ENCODE measurements at places on chromosomes 11 and 22.

DNA sequence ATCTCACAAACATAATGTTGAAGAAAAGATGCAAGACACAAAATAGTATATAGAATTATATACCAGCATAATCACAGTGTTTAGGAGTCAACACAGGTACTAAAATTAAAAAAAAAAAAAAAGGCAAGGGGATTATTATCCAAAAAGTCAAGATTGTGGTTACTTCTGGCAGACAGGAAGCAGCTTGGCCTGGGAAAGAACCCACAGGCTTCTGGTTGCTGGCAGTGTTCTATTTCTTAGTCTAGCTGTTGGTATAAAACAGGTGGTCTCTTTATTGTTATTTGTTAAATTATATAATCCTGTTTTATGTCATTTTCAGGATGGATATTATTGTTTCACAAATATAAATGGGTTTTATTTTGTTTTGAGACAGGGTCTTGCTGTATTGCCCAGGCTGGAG is 54.0 kb downstream of the C11orf58 start:
- no peak overlapping the region for H3K27ac ChIP-seq
- peaks cover 5% of the 10 kb centered on the region for H3K4me1 ChIP-seq
- H3K36me3 ChIP-seq = no peaks in the 10 kb centered on the region
- H3K4me3 ChIP-seq = no peak overlapping the region

DNA sequence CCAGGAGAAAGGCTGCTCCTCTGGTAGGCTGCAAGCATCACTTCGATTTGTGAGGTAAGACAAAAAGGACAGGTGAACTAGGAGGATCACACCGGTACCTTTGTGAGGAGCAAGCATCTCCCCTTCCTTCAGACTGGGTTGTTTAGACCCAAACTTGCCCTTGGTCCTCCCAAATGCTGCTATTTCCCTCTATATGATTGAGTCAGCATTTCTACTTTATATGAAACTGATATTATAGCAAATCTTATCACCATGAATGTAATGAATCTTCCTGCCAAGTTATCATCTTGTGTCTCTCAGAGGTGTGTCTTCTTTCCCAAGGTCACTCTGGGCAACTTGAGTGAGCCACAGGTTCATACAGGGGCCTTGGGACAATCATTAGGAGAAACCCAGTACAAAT is 61.0 kb downstream of the KIRREL3 start:
- no peaks in the 10 kb centered on the region for H3K4me1 ChIP-seq
- no peak for DNase-seq
- H3K36me3 ChIP-seq = no peaks in the 10 kb centered on the region
- H3K4me3 ChIP-seq = no peak overlapping the region
- H3K27me3 ChIP-seq = no peaks in the 10 kb centered on the region
- no peak overlapping the region for H3K27ac ChIP-seq

GRCh38 chr22:34395370-34395769 is 475.1 kb upstream of the LARGE1 start:
- no peak overlapping the region for H3K27ac ChIP-seq
- H3K4me3 ChIP-seq = no peak overlapping the region
- DNase-seq = no peak
- H3K27me3 ChIP-seq = no peaks in the 10 kb centered on the region
- no peaks in the 10 kb centered on the region for H3K36me3 ChIP-seq

DNA sequence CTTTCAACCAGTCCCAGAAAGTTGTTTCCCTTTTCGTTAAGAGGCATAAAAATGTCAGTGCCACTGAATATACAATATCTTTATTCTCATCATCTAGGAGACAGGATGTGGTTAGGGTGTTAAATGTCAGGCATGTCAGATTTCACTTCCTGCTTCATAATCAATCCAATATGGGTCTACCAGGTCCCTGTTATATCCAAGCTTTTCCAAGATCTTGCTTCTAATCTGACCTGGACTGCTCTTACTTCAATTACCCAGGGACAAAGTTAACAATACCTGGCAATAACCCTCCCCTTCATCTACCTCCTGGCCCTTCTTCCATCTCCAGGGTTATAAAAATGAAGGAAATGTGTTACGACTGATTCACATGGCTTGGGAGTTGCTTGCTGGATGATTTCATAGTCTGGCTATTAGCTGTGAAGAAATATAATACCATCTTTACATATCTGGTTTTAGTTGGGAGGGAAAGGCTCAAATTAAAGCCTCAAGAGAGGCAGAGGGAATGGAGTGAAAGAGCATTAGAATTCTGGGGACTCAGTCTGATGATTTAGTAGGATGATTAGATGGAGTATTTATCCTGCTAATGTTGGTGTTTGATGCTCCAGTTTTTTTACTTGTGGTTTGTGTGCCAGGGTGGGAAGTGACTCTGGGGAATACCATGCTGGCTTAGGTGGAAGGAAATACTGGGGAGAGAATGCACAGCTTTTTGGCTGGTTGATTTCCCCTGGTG is 534.3 kb downstream of the ETS1 start:
- H3K4me1 ChIP-seq = peaks cover 22% of the 10 kb centered on the region
- peak overlapping the region; percentile 41 for H3K27ac ChIP-seq
- H3K36me3 ChIP-seq = no peaks in the 10 kb centered on the region
- no peak for DNase-seq

DNA sequence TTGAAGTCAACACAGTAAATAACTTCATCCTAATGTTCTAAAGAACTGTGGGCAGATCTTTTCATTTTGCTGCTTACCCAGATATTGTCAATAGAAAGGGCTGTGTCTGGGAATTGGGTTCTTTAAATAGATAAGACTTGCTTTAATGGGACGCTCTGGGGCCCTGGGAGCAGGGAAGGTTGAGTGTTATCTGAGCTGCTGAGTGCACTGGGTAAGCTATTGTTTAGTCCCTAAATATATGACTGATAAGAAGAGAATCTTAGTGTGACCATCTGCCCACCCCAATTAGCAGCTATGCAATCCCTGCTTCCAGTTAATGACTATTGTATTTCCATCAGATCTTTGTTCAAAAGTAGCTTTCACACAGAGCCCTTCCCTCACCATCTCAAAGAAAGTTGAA is 44.4 kb downstream of the ARHGAP42 start:
- no peaks in the 10 kb centered on the region for H3K27me3 ChIP-seq
- no peak overlapping the region for H3K4me3 ChIP-seq
- no peaks in the 10 kb centered on the region for H3K36me3 ChIP-seq
- DNase-seq = no peak
- no peak overlapping the region for H3K27ac ChIP-seq
- H3K4me1 ChIP-seq = peaks cover 7% of the 10 kb centered on the region

- no peak overlapping the region for H3K27ac ChIP-seq
- no peaks in the 10 kb centered on the region for H3K36me3 ChIP-seq
- no peaks in the 10 kb centered on the region for H3K27me3 ChIP-seq
- H3K4me1 ChIP-seq = no peaks in the 10 kb centered on the region
- DNase-seq = no peak
Observed at GRCh38 chr11:21142007-21142406, 472.6 kb downstream of the NELL1 start.

DNA sequence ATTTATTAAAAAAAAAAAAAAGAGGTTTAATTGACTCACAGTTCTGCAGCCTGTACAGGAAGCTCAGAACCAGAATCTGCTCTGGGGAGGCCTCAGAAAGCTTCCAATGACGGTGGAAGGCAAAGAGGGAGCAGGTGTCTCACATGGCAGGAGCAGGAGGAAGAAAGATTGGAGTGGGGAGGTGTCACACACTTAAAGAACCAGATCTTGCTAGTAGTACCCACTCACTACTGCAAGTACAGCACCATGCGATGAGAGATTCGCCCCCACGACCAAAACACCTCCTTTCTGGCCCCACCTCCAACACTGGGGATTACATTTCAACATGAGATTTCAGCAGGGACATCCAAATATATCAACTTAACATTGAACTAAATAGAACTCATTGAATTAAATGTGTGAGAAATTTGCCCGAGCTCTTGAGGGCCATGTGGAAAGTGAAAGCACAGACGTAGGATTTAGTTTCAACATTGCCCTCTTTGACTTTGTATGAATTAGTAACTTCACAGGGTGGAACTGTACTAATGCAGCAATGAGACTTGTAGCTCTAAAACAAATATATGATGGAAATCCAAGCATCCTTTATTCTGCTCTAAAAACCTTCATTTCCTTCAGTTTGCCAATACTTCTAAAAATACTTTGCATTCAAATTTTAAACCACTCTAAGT is 628.2 kb downstream of the FAM181B start:
- H3K27ac ChIP-seq = no peak overlapping the region
- H3K36me3 ChIP-seq = no peaks in the 10 kb centered on the region
- no peak overlapping the region for H3K4me3 ChIP-seq

GRCh38 chr11:73883856-73884255 is 7.1 kb downstream of the PAAF1 start:
- DNase-seq = no peak
- H3K4me3 ChIP-seq = no peak overlapping the region
- peaks cover 22% of the 10 kb centered on the region for H3K36me3 ChIP-seq
- no peaks in the 10 kb centered on the region for H3K4me1 ChIP-seq
